Spinal cord (tissue), 10 donors: ENCODE measurements at places on chromosomes 5 and 9.
A peak's percentile ranks its signal among the peaks of the same experiment; 100 is the strongest.

- H3K36me3 ChIP-seq: no peaks in the 10 kb centered on the region
- no peak overlapping the region for H3K27ac ChIP-seq
- H3K4me1 ChIP-seq: peaks cover 3% of the 10 kb centered on the region
- no peaks in the 10 kb centered on the region for H3K27me3 ChIP-seq
- DNase-seq: no peak
Measured at GRCh38 chr5:42689391-42689790, 67.2 kb upstream of the CCDC152 start.

DNA sequence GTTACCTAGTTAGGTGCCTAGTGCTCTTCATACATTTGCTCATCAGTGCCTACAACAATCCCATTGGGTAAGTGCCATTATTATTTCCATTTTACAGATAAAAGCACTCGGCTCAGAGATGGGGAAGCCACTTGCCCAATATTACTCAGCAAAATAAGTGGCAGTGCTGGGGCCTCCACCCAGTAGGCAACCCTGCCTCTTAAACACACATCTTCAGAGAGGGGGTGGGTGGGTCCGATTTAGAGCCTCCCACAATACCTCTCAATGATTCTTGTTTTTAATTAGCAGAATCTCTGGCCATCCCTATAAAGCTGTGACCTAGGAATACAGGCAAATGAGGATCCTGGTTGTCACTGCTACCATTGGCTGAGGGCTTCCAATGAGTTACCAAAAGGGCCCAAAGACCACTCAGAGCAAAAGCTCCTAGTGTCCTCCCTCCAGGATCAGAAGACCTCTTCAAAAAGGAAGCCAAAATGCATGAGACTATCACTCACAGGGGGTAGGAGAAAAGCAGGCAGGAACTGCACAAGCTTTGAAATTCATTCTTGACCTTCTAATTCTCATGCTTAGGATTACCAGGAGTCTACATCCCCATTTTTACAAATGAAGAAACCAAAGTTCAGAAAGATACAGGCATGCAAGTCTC, 36.1 kb upstream of the UBE2D2 start:
- H3K27me3 ChIP-seq: no peaks in the 10 kb centered on the region
- peaks cover 9% of the 10 kb centered on the region for H3K4me1 ChIP-seq
- no peak overlapping the region for H3K4me3 ChIP-seq
- no peak overlapping the region for H3K27ac ChIP-seq
- DNase-seq: no peak

DNA sequence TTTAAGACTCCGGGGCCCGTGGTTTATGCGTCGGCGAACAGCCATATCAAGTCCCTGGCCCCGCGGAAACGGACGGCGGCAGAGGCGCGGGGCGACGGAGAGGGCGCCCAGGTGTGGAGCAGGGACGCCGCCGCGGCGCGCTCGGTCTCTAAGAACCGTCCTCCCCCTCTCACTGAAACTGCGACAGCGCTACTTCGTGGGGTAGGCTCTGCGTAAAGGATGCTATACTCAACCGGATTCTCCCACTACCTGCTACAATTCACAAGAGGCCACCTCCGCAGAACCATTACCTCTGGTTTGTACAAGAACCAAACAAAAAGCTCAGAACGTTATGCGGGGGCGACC, 404 bp downstream of the MRNIP start:
- H3K36me3 ChIP-seq: peaks cover 25% of the 10 kb centered on the region
- no peaks in the 10 kb centered on the region for H3K27me3 ChIP-seq
- peak overlapping the region; percentile 92 for H3K27ac ChIP-seq
- DNase-seq: peak; percentile 22
- H3K4me3 ChIP-seq: peak overlapping the region; percentile 96

- no peak overlapping the region for H3K27ac ChIP-seq
- H3K27me3 ChIP-seq: no peaks in the 10 kb centered on the region
- H3K4me1 ChIP-seq: no peaks in the 10 kb centered on the region
- no peaks in the 10 kb centered on the region for H3K36me3 ChIP-seq
- no peak overlapping the region for H3K4me3 ChIP-seq
Measured at GRCh38 chr5:160694896-160695295, 157.1 kb downstream of the ATP10B start.

DNA sequence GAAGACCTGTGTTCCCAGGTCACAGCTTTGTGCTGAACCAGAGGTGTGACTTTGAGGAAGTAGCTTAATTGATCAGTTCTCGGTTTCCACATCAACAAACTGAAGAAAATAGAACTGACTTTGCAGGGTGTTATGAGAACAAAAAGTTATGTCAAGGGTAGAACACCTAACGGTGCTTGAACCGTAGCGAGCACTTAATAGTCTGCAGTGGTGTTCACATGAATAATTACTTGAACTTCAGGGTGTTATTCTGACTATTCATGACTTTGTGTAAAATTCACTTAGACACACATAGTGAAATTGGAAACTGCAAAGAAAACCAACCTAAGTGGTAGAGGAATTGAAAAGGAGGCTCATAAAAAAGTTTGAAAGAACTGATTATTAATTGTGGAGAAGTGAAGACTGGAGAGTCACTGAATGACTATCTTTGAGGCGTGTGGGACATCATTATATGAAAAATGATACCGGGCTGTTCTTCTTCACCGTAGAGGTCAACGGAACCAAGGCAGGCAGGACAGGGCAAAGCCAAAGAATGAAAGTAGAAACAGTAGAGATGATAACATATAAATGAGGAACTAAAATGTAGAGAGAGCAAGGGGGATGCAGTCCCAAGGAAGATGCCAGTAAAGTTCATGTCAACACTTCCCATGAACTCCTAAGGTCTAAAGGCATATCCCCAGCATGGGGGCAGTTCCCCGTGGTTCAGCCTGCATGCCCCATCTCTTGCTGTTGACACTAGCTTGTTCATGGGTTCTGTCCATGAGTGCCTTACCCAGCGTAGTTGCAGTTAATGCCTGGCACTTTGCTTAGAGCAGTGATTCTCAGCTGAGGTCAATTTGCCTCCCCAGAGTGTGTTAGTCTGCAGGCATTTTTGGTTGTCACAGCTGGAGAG, 118.7 kb downstream of the ZNF462 start:
- no peak overlapping the region for H3K27ac ChIP-seq
- no peak for DNase-seq
- peaks cover 2% of the 10 kb centered on the region for H3K4me1 ChIP-seq
- peaks cover 20% of the 10 kb centered on the region for H3K36me3 ChIP-seq
- H3K27me3 ChIP-seq: no peaks in the 10 kb centered on the region
- no peak overlapping the region for H3K4me3 ChIP-seq

DNA sequence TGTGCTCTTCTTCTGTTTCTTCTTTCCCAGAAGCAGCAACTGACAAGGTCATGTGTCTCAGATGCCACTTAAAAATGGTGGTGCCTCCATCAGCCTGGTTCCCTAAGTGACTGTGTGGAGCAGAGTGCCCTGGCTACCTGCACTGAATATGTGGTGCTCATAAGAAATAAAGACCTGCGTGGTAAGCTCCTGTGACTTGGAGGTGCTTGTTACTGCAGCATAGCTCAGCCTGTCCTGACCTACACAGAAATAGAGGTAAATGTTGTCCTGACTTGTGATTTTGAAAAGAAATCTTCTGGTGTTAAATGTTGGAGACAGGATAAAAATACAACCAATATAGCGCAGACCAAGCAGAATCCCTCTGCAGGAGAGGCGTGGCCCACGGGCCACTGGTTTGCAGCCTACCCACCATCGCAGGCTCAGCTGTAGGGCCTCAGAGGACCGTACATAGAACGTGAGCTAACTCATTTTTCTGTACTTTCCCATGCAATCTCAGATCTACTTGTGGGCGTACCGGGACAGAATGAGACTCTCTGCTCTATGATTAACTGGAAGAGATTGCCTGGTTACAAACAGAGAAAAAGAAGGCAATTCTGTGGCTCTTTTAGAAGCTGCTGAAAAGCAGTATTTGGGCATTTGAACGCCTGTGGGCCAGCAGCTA, 79.4 kb upstream of the UNC5A start:
- H3K36me3 ChIP-seq: no peaks in the 10 kb centered on the region
- H3K27ac ChIP-seq: no peak overlapping the region
- no peak overlapping the region for H3K4me3 ChIP-seq
- H3K27me3 ChIP-seq: peaks cover 4% of the 10 kb centered on the region

DNA sequence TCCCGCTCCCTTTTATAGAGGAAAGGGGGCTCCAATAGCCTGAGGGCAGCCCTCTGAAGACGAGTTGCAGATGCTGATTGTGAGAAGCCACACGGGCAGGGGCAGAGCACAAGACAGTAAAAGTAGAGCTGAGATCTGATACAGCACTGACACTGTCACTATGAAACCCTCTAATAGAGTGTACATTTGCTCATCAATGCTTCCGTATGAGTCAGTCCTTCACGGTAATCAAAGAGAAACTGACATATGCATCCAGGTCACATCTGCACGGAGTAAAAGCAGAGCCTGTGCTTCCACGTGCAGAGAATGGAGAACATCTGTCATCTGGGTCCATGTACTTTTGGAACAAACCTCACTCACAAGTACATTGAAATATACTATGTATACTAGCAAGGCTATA, 60.6 kb upstream of the TMEM215 start:
- no peak overlapping the region for H3K4me3 ChIP-seq
- H3K27ac ChIP-seq: no peak overlapping the region
- H3K4me1 ChIP-seq: no peaks in the 10 kb centered on the region
- no peaks in the 10 kb centered on the region for H3K27me3 ChIP-seq
